ENCODE measurements at places on chromosomes 6 and 20.

DNA sequence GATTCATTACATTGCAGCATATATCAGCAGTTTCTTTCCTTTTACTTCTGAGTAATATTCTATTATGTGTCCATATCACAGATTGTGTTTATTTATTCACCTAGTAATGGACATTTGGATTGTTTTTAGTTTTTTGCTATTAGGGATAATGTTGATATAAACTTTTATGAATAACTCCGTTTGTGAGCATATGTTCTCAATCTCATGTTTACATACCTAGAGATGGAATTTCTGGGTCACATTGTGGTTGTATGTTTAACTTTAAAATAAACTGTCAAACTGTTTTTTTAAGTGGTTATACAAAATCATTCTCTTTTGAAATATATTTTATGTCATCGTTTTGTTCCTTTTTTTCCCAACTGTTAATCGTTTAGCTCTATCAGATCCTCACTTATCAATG, 311.6 kb downstream of the MMUT start:
- no peak for DNase-seq

DNA sequence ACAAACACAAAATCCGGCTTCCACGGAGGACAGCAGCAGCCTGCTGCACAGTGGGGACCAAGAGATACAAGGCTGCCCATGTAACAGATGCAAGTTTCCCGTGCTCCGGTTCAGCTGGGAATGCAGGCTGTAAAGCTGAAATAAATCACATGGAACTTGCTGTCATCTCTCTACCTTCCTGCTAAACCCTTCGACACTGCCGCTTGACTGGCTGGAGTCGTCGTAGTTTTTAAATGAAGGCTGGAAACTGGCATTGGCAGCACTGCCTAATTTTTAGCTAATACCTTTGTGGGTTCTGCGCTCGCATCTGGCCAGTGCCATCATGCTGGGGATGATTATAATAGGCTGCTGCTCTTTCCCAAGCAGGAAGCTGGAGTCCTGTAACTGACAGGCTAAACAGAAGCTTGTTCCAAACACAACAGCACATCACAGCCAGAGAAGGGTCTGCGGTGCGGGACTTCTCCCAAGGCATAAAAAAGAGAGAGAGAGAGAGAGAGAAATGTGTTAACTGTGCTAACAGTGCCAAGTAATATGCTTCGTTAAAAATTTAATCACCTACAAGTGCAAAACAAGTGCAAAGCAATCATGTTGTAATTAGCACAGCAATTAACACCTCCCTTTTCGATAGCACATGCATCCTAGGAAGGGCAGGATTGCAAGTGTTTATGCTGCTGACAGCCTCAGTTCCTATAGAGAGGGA, 146.1 kb downstream of the TFAP2A start:
- DNase-seq, result no peak

- no peak for DNase-seq
Observed at GRCh38 chr6:63940056-63940455, 304.5 kb downstream of the PHF3 start.

- DNase-seq, result no peak
Observed at GRCh38 chr6:149844480-149844879, 19.7 kb downstream of the LRP11 start.

- no peak for DNase-seq
Observed at GRCh38 chr20:18031888-18032509, 25.7 kb downstream of the OVOL2 start.

- DNase-seq, result no peak
Observed at GRCh38 chr6:87551799-87552198, 38.0 kb downstream of the RARS2 start.

DNA sequence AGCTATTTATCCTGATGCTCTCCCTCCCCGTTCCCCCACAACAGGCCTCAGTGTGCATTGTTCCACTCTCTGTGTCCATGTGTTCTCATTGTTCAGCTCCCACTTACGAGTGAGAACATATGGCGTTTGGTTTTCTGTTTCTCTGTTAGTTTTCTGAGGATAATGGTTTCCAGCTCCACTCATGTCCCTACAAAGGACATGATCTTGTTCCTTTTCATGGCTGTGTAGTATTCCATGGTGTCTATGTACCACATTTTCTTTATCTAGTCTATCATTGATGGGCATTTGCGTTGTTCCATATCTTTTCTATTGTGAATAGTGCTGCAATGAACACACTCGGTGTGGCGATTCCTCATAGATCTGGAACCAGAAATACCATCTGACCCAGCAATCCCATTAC, 225.9 kb upstream of the CDH4 start:
- no peak for DNase-seq

DNA sequence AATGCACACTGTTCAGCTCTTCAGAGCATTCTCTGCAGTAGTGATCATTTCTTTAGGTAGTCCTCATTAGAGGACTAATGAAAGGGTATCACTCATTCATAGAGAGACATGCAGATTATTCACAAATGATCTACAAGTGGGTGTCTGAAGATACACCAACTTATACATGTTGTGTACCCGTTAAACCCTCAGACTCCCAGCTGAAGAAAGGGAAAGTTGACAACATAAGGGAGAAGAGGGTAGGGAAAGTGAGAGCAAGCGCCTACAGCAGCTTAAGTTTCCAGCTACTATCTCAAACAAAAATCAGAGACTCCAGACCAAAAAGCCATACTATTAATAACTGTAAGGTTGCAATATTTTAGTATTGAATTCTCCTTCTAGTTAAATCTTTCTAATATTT, 37.1 kb downstream of the FAXC start:
- DNase-seq, result no peak

DNA sequence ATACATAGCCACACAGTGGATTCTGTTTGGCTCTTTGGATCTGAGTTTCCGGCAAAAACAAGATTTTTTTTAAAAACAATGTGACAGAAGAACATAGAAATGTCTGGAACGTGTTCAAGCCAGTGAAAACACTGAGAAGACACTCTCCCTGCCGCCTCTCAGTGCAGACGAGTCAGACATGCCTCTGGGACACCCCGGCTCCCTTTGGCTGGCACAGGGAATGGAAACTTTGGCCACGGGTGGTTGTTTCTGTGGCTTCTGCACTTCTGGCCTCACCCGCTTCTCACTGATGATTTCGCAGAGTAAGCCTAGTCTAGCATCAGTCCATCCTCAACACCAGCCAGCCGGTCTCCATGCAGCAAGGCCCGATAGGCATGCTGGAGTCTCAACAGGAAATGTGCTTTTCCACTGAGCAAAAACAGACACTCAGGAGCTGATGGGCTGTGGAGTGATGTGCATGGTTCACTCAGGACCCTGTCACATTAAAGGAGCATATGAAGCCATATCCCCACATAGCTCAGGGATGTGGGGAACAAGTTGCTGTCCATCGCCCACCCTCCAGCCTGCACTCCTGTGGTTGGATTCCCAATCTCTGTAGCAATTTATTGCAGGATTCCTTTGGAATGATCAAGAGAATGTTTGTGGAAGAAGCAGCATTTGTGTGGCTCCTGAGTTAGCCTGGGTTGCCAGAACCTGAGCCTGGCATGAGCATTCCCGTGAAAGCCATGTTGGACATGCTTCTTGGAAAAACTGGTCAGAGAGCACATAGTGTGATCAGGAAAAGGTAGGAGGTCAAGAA, 262.0 kb upstream of the RIN2 start:
- DNase-seq, result no peak
